ENCODE measurements at places on chromosomes 6 and 20.

DNA sequence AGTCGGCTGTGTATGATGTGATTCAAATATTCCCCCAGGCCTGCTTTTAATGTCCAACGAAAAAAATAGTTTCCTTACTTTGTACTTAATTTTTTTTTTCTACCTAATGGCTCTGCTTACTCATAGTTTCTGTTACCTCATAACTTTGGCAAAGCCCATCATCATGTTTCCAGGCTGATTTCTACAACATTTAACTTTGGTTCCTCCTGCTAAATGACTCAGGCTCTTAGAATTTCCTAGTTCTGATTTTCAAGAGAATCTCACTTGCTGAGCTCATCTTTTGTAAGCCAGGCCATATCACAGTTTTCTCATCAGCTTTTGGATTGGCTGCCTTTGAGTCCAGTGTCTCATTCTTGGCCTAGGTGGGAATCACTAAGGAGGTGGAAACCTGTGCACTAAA lies 323.1 kb downstream of the HDGFL1 start:
- DNase-seq: no peak

- peak; percentile 37 for DNase-seq
These were observed 7.9 kb upstream of the OSER1 start for GRCh38 chr20:44218446-44218845.

DNA sequence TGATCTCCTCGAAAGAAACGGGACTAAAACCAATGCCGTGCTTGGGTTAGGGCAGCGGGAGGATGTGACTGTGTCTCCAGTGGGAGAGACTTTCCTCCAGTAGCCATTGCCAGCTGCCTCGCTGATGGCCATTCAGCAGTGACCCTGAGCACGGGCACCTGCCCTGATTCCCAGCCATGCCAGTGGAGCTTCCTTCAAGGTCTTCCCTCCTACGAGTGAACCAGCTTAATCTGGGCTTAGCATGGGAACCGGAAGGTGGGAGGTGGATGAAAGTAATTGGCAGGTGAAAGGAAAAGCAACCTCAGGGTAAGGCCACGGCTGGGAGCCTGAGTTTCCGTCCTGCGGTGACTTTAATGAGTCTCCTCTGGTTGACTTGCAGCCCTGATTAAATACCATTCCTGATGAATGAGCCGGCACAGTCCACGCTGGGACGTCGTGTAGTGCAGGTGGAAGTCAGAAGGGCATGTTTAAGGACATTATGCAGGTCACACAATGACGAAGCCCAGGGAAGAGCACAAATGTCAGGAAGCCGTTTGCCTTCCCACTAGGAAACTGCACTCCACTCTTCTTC lies 813.5 kb downstream of the QKI start:
- no peak for DNase-seq

DNA sequence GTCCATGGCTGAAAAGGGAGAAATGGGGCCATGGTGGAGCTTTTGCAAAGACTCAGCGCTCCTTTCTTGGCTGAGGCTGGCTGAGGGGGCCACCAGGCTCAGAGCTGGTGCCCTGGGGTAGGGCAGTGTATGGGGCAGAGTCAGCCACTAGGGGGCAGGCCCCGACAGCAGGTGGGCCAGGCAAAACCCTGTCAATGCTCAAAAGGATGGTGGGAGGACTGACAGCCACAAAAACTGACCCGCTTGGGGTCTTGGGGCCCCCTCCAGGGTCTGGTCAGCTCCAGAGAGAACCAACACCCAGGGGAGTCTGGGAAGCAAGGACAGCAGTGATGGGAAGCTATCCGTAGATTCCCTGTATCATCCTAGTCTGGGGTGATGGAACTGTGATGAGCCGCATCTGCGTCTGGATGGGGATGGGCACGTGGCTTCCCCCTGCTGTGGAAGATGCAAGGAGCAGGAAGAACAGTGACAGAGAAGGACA lies 306.9 kb downstream of the DHX35 start:
- DNase-seq: peak; percentile 6

GRCh38 chr6:66344796-66345195 lies 637.8 kb upstream of the EYS start:
- DNase-seq: no peak

- DNase-seq: no peak
These were observed 30.7 kb upstream of the COL10A1 start for GRCh38 chr6:116156405-116157326.

DNA sequence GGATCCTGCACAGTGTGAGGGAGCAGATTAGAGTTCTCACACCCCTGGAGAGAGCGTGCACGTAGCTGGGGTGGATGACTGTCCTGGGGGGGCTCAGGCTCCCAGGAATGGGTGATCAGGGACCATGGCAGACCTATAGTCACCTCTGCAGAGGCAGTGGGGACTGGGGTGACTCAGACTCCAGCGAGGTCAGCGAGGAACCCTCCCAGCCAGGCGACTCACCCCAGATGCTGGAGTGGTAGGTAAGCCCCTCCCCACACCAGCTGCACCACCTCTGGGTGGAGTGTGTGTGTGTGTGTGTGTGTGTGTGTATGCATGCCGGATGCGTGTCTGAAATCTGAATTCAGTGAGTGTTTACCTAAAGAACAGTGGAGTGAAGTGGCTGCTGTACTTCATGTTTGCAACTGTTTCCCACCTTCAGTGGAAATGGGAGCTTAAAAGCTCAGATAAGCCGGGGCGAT lies 17.4 kb upstream of the GTSF1L start:
- no peak for DNase-seq

DNA sequence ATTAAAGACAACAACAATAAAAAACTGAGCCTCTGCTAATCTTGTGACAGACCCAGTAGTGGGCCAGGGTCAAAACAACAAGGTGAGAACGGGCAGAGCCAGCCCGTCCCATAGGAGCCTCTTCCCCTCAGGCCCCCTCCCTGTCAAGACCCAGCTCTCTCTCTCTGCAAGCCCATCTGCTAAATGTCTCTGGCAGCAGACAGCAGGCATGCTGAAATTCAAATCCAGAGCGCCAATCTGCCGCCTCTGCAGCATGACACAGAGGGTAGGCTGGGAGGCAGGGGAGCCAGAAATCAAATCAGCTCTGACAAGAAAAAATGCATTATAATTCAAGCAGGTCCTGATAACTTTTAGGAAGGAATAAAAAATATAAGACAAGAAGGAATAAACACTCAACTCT lies 26.3 kb downstream of the METTL24 start:
- no peak for DNase-seq

DNA sequence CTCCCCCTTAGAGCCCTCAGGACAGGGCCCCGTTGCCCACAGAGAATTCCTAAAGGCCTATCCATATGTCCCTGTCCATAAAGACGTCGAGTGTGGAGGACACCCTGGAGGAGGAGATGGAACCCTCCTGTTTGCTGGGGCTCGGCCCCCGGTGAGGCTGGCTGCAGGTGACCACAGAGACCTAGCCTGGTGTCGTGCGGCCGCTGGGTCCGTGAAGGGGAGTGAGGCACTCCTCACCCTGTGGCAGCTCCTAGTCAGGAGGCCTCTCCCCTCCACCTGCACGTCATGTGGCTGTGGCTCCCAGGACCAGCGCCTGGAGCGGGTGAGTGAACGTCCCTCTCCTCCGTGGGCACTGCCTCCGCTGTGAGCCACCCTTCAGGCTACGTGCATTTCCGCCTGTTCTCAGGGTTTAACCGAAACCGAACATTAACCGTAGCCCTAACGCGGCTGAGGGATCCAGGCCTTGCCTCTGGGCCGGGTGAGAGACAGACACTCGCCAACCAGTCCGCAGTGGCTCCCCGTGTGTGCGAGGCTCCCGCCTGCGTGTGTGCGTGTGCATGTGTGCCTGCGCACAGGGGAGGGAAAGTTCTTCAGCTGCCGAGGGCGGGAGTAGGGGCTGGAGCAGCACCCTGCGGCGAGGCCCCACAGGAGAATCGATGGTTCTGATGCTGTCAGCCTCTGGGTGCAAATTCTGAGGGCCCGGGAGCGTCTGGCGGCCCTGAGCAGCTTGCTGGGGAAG lies 5.9 kb upstream of the TCEA2 start:
- no peak for DNase-seq

DNA sequence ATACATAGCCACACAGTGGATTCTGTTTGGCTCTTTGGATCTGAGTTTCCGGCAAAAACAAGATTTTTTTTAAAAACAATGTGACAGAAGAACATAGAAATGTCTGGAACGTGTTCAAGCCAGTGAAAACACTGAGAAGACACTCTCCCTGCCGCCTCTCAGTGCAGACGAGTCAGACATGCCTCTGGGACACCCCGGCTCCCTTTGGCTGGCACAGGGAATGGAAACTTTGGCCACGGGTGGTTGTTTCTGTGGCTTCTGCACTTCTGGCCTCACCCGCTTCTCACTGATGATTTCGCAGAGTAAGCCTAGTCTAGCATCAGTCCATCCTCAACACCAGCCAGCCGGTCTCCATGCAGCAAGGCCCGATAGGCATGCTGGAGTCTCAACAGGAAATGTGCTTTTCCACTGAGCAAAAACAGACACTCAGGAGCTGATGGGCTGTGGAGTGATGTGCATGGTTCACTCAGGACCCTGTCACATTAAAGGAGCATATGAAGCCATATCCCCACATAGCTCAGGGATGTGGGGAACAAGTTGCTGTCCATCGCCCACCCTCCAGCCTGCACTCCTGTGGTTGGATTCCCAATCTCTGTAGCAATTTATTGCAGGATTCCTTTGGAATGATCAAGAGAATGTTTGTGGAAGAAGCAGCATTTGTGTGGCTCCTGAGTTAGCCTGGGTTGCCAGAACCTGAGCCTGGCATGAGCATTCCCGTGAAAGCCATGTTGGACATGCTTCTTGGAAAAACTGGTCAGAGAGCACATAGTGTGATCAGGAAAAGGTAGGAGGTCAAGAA lies 262.0 kb upstream of the RIN2 start:
- no peak for DNase-seq

GRCh38 chr20:47917549-47918070 lies 132.3 kb upstream of the SULF2 start:
- DNase-seq: no peak

- no peak for DNase-seq
These were observed 259.4 kb upstream of the AGPAT4 start for GRCh38 chr6:161533266-161533665.
